Left renal cortex interstitium (tissue), 4 donors: ENCODE measurements at places on chromosomes 7 and 10. TPM values are rescaled to one million over a fixed set of nuclear protein-coding genes. Genes with fewer than 3 reads are reported as not detected.

TFPI2 gene
- polyA plus RNA-seq, result 12.1 TPM

SPACDR gene
- polyA plus RNA-seq, result 0.83 TPM

FUOM gene
- polyA plus RNA-seq, result 22.1 TPM

- no peak for DNase-seq
These were observed 78.0 kb downstream of the GOLGA7B start for GRCh38 chr10:97927622-97928021.

CACNA2D1 gene
- 21.2 TPM for polyA plus RNA-seq

NRG3 gene
- 12.3 TPM for polyA plus RNA-seq

DNA sequence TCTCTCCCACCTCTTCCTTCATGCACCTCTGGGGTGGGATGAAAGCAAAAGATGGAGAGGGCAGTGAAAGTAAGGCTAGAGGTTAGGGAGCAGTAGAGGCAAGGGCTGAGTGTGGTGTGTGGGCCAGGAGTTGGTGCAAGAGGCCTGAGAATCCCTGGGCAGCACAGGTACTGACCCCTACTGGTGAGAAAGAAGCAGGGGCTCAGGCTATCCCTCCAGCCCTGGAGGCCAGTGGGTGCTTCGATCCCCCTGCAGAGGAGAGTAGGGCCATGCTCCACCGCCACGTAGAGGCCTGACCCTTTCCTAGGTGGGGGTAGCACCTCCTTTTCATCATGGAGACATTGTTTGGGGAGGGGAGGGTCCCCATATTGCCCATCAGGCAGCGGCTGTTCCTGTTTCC lies 9.8 kb downstream of the CDHR1 start:
- DNase-seq, result no peak

GRCh38 chr10:18164093-18164492 lies 23.9 kb downstream of the CACNB2 start:
- DNase-seq, result no peak

- no peak for DNase-seq
These were observed 38.8 kb downstream of the ERLIN1 start for GRCh38 chr10:100146875-100147650.

DNA sequence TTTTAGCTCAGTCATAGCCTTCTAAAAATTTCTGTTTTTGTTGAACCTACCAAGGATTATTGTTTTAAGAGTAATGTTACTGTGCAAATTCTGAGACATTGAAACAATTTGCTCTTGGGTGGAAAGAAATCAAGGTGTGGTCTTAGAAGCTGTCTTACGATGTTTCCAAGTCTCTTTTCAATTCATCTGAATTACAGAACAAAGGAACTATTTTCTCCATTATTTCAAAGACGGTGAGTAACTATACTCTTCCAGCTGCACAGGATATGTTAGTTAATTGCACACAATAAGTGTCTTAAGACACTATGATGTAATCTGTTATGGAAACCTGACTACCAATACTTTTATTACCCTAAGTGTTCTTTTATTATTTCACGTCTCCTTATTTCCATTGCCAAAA lies 106.8 kb upstream of the POM121L12 start:
- no peak for DNase-seq

DNA sequence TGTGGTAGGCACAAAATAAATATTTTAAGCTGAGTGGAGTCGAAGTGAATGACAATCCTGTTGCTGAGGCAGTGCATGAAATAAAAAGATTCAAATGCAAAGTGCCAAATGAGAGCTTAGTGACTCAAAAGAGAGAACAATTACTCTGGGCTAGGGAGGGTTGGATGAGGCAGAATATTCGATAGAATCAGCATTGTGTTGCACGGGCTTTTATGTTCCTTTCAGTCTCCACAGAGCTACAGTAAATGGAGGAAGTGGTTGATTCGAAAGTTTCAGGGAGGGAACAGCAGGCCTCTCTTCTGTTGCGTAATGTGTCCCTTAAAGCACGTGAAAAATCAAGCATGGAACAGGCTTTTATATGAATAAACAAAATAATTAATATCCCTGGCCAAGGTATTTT lies 599.3 kb upstream of the CELF2 start:
- no peak for DNase-seq

GRCh38 chr7:82442492-82443035 lies 1.0 kb downstream of the CACNA2D1 start:
- DNase-seq, result peak; percentile 41
